ENCODE measurements at places on chromosomes 2 and 18. TPM values are rescaled to one million over a fixed set of nuclear protein-coding genes. Genes with fewer than 3 reads are reported as not detected.

DNA sequence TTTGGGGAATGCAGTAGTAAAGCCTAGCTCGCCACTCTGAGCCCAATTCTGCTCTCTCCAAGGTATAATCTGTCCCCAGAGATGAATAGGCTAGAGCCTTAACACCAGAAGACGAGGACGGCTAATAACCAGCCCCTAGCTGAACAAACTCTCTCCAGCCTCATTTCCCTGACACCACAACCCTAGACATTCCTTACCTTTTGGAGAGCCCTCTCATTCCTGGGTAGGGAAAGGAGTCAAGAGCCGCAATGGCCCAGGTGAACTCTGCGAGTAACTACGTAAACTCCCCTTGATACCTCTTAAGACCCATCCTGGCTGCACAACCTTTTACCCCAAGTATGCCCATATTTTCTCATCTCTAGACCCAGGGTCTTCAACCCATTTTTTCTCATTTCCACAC is 722.9 kb downstream of the BCL11A start:
- no peak overlapping the region for H3K4me3 ChIP-seq
- H3K4me1 ChIP-seq: no peaks in the 10 kb centered on the region
- no peaks in the 10 kb centered on the region for H3K27me3 ChIP-seq
- no peak overlapping the region for H3K27ac ChIP-seq
- no peak for DNase-seq

- H3K4me1 ChIP-seq: peaks cover 10% of the 10 kb centered on the region
- H3K27ac ChIP-seq: no peak overlapping the region
- no peak overlapping the region for H3K4me3 ChIP-seq
- DNase-seq: no peak
- H3K36me3 ChIP-seq: no peaks in the 10 kb centered on the region
Observed at GRCh38 chr18:48694295-48694694, 155.5 kb downstream of the CTIF start.

GRCh38 chr2:241538838-241539615 is 19.5 kb upstream of the BOK start:
- H3K27me3 ChIP-seq: peaks cover 11% of the 10 kb centered on the region
- no peak overlapping the region for H3K4me3 ChIP-seq
- peaks cover 12% of the 10 kb centered on the region for H3K4me1 ChIP-seq
- DNase-seq: no peak

- H3K4me3 ChIP-seq: no peak overlapping the region
- no peak overlapping the region for H3K27ac ChIP-seq
- no peak for DNase-seq
Observed at GRCh38 chr2:15546297-15547098, 14.6 kb downstream of the NBAS start.

Gene NDC80
- total RNA-seq: 5.5 TPM

DNA sequence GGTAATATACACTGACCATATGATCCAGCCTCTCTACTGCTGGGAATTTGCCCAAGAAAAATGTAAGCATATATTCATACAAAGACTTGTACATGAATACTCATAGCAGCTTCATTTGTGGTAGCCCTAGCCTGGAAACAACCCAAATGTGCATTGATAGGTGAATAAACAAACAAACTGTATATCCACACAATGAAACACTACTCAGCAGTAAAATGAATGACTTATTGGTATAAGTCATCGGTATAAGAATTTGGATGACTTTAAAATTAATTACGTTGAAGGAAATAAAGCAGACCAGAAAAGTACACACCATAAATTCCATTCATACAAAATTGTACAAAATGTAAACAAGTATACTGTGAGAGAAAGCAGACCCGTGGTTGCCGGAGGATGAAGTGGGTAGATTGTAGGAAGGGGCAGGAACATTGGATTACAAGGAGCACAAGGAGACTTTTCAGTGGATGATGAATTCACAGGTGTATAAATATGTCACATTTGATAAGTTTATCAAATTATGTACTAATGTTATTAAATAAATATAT is 376.7 kb downstream of the TDRD15 start:
- H3K27me3 ChIP-seq: no peaks in the 10 kb centered on the region
- H3K27ac ChIP-seq: no peak overlapping the region
- no peak overlapping the region for H3K4me3 ChIP-seq
- H3K4me1 ChIP-seq: no peaks in the 10 kb centered on the region

DNA sequence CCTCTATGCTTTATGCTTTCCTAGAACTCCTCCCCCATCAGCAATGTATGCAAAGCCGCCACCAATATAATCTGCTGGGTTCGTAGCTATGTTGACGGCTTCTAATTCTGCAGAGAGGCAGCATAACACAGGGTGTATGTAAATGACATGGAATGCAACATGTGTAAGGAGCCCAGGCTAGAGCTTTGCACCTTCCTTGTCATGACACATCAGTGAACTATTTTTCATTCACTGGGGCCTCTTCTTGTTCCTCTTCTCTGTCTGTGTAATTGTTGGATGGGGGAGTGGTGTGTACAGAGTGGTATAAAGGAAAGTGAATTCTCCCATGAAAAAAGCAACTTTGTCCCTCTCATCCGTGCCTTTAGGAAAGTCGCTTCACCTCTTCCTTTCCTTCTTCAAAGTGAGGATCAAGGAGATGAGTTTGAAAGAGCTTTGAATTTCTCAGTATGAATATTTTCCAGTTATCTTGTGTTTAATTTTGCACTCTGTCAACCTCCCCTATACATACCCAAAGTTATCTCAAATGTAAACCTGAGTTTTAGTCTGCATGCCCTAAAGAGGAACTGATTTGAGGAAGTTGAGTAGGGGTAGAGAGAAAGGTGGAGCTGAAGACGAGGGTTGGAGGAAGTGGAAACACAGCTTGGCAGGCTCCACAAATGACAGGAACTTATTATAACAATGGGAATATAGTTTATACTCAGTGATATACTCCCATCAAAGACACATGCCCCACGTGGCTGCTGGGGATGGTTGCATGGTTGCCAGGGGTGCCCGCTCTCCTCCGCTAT is 74.9 kb upstream of the ARL4C start:
- no peak for DNase-seq
- peaks cover 19% of the 10 kb centered on the region for H3K4me1 ChIP-seq
- no peak overlapping the region for H3K4me3 ChIP-seq
- H3K27me3 ChIP-seq: no peaks in the 10 kb centered on the region
- H3K36me3 ChIP-seq: no peaks in the 10 kb centered on the region
- no peak overlapping the region for H3K27ac ChIP-seq

GRCh38 chr2:154700136-154700535 is 1.6 kb downstream of the KCNJ3 start:
- H3K36me3 ChIP-seq: no peaks in the 10 kb centered on the region
- H3K27me3 ChIP-seq: peaks cover 3% of the 10 kb centered on the region
- DNase-seq: no peak
- H3K4me1 ChIP-seq: no peaks in the 10 kb centered on the region
- no peak overlapping the region for H3K4me3 ChIP-seq

GRCh38 chr2:1972011-1972410 is 227.7 kb upstream of the PXDN start:
- no peaks in the 10 kb centered on the region for H3K27me3 ChIP-seq
- no peaks in the 10 kb centered on the region for H3K4me1 ChIP-seq
- H3K4me3 ChIP-seq: no peak overlapping the region
- H3K27ac ChIP-seq: no peak overlapping the region
- DNase-seq: no peak
- no peaks in the 10 kb centered on the region for H3K36me3 ChIP-seq

Gene TMEM17
- total RNA-seq: 0.18 TPM

- no peak for DNase-seq
- H3K27ac ChIP-seq: no peak overlapping the region
- no peaks in the 10 kb centered on the region for H3K4me1 ChIP-seq
- no peak overlapping the region for H3K4me3 ChIP-seq
- no peaks in the 10 kb centered on the region for H3K36me3 ChIP-seq
Observed at GRCh38 chr2:213490087-213490486, 205.8 kb downstream of the SPAG16 start.

GRCh38 chr2:235859651-235860050 is 308.5 kb downstream of the GBX2 start:
- DNase-seq: no peak
- H3K27me3 ChIP-seq: no peaks in the 10 kb centered on the region
- no peak overlapping the region for H3K4me3 ChIP-seq
- no peak overlapping the region for H3K27ac ChIP-seq

GRCh38 chr2:14223576-14223975 is 408.9 kb upstream of the LRATD1 start:
- no peaks in the 10 kb centered on the region for H3K4me1 ChIP-seq
- H3K4me3 ChIP-seq: no peak overlapping the region

GRCh38 chr2:108927936-108928659 is 60.9 kb downstream of the EDAR start:
- H3K4me1 ChIP-seq: no peaks in the 10 kb centered on the region
- peak; percentile 75 for DNase-seq
- no peak overlapping the region for H3K27ac ChIP-seq
- H3K4me3 ChIP-seq: no peak overlapping the region
- H3K36me3 ChIP-seq: no peaks in the 10 kb centered on the region

DNA sequence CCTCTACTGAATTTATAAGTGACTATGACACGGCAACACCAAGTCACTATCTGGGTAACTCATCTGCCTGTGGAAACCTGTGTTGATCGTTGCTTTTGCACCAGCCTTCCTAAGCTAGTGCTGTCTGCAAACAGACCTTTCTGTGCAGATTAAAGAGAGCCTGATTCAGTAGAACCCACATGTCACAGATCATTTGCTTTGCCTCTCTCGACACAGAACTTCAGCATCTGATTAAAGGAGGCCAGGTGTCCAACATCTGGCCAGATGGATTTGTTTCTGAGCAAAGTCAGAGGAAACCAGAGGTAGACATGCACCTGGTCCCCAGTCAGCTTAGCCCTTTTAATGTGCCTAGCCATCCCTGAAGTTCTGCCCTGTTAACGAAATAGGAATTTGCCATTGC is 15.0 kb upstream of the TTR start:
- no peak overlapping the region for H3K27ac ChIP-seq
- H3K36me3 ChIP-seq: no peaks in the 10 kb centered on the region

GRCh38 chr2:85611217-85611704 is 605 bp downstream of the C2orf68 start:
- peaks cover 27% of the 10 kb centered on the region for H3K4me1 ChIP-seq
- no peaks in the 10 kb centered on the region for H3K27me3 ChIP-seq
- H3K36me3 ChIP-seq: peaks cover 16% of the 10 kb centered on the region
- peak overlapping the region; percentile 59 for H3K4me3 ChIP-seq

Gene CTLA4
- 0.78 TPM for total RNA-seq

DNA sequence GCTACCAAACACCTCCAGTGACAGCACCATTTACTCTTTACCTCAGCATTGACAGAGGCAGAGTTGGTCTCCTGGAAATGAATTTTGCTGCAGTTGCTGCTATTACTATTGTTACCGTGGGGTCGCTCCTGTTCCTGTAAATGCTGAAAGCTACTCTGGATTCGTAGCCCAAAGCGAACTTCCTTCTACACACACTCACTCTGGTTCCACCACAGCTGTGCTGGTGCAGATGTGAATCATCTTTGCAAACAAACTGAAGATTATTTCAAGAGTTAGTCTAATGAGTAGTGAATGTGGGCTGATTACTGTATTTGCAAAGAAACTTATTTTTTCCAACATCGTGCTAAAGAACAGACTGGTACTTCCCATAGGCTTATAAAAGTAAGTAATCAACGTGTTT is 304.0 kb downstream of the LPIN1 start:
- H3K27me3 ChIP-seq: peaks cover 4% of the 10 kb centered on the region
- no peaks in the 10 kb centered on the region for H3K36me3 ChIP-seq
- no peak overlapping the region for H3K4me3 ChIP-seq
- no peak overlapping the region for H3K27ac ChIP-seq
- H3K4me1 ChIP-seq: peaks cover 43% of the 10 kb centered on the region
- peak; percentile 24 for DNase-seq
